HuH-7 (cell line): ENCODE measurements at places on chromosomes 1 and 21.

- DNase-seq = no peak
These were observed 58.8 kb downstream of the CASZ1 start for GRCh38 chr1:10737651-10738050.

DNA sequence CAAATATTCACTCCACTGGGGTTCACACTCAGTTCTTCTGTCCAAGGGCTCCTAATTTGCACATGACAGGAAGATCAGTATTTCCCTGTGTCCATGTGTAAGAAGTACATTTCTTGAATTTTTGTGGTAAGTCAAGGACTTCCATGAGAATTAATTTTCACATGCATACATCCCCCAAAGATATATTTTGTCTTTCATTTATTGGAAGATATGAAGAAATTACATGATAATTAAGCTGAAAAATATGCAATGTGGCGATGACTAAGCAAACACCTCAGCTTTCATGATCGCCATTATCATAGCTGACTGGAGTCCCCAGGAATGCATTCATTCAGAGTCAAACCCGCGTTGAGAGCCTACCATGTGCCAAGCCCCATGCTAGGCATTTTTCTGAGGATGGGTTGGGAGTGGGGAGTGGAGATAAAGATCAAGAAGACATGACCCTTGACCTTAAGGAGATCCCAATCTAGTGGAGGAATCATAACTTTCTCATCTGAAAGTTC lies 104.6 kb upstream of the F3 start:
- DNase-seq = no peak

- no peak for DNase-seq
These were observed 448 bp downstream of the G0S2 start for GRCh38 chr1:209675565-209676154.

DNA sequence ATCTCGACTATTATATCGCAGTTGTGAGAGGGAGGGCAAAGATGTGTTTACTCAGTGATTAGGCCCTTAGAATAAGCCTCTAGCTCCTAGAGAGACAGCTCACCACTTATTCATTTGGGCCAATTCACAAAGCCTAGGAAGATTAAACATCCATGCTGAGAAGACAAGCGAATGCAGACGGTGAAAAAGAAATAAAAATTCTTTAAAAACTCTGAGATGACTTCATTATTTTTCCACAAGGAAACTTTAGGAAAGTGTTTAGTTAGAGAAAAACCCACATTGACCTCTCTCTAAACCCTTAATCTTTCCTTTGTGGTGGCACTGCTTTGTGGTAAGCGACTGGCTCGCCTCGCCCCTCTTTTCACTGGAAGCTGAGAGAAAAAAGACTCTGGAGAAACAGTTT lies 146.8 kb upstream of the DMRTA2 start:
- DNase-seq = peak; percentile 25

DNA sequence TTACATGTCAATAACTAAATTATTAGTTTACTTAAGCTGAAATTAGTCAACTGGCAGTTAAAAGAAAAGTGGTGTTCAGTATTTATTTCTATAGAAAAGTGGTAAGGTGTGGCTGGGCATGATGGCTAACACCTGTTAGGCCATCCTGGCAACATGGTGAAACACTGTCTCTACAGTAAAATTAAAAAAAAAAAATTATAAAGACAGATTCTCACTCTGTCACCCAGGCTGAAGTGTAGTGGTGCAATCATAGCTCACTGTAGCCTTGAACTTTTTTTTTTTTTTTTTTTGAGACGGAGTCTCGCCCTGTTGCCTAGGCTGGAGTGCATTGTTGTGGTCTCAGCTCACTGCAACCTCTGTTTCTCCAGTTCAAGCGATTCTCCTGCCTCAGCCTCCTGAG lies 32.9 kb downstream of the WNT4 start:
- DNase-seq = no peak

- DNase-seq = no peak
These were observed 59.7 kb downstream of the MIER1 start for GRCh38 chr1:66984491-66984890.

GRCh38 chr1:153510984-153511410 lies 24.8 kb downstream of the S100A6 start:
- peak; percentile 91 for DNase-seq

- DNase-seq = no peak
These were observed 61.4 kb downstream of the ALG6 start for GRCh38 chr1:63428815-63429214.

DNA sequence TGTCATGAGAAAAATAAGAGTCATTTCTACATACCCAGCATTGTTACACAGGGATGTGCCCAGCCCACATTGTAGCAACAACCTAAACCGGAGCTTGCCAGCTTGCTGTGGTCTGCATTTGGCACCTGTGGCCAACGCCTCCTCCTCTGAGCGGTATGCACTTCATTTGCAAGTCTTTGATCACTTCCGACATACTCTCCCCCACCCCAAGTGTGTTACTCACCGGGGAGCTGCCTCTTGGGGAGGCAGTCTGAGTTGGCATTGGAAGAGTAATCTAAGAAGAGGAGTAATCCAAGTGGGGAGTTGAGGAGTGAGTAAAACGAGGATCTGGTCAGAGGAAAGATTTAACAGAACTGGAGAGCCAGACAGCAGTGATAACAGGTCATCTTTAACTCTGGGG lies 3.8 kb downstream of the BCL9 start:
- DNase-seq = no peak

DNA sequence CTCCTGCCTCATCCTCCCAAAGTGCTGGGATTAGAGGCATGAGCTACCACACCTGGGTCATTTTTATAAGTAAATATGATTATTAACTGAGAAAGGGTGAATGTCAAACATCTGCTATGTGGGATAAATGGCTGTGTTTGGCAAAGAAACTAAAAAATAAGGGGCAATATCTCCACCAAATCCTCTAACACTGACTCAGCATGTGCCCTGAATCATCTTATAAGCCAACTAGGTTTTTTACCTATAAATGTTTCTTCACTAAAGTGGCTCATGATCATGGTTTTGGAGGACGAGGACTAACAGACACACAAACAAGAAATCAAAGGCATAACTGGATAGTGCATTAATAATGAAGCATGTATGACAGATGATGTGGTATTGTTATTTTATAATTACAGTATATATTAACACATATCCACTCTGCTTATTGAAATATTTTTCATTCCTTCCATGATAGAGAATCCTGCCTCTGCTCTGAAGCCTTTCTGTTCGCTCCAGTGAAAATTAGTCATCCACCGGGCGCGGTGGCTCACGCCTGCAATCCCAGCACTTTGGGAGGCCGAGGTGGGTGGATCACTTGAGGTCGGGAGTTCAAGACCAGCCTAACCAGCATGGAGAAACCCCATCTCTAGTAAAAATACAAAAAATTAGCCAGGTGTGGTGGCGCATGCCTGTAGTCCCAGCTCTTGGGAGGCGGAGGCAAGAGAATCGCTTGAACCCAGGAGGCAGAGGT lies 11.7 kb upstream of the ARHGAP29 start:
- no peak for DNase-seq

DNA sequence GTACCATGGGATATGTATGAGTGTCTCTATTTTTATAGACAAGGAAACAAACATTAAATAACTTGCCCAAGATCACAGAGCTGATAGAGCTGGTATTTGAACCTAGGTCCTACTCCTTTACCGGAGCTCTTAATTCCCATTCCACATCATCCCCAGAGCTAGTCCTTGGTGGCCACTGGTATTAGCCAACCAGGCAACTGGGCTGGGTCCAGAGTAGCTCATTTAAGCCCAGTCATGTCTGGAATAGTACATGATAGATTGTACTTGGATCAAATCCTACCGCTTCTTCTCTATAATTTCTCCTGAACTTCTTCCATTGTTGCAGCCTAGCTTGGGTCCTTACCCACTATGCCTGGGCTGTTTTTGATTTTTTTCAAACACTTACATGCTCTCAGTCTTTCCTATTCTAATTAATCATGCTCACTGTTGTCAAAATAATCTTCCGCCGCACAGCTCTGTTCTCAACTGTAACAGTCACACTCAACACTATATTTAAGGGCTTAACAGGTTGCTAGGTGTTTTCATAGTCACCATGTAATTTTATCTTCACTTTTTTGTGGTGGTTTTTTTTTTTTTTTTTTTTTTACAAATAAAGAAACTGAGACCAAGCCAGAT lies 80.2 kb downstream of the COLGALT2 start:
- DNase-seq = no peak

GRCh38 chr1:182385885-182386853 lies 5.4 kb downstream of the GLUL start:
- no peak for DNase-seq

DNA sequence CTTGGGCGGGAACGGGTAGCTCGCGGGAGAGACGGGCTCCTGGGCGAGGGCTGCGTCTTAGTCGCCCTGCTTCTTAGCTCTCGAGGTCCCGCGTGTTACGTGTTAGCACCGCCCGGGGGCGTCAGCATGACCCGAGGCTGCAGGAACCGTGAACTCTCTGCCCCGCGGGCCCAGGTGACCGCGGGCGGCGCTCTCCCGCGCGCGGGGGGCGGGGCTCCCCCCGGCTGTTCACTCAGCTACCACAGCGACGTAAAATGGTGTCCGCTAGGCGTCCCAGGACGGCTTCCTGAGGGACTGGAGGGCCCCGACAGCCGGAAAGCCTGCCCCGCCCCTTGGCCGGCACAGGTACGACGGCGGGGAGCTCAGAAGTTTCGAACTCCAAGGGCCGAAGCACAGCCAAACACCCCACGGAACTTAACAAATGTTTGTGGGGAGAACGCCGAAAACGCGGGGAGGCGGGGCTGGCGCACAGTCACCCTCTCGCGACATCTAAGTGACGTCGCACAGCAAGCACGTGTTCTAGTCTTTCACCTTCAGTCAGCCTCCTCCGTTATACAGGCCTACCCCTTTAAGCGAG lies 780 bp upstream of the RBM15 start:
- DNase-seq = peak; percentile 79

GRCh38 chr1:9246841-9247785 lies 12.5 kb downstream of the H6PD start:
- no peak for DNase-seq

GRCh38 chr1:110058591-110058990 lies 11.9 kb downstream of the ALX3 start:
- no peak for DNase-seq

DNA sequence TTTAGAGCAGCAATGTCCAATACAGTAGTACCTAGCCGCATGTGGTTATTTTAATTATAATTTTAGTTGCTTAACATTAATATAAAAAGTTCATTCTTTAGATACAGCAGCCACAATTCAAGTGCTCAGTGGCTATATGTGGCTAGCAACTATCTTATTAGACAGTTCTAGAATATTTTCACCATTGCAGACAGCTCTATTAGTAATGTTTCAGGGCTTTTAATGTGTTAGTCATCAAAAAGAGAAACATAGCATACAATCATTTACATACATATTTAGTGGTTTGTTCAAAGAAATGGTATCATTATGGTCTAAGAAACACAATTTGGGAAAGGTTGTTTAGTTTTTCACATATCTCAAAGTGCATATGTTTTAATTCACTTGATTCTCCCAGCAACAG lies 66.6 kb upstream of the DYNLT5 start:
- DNase-seq = no peak

DNA sequence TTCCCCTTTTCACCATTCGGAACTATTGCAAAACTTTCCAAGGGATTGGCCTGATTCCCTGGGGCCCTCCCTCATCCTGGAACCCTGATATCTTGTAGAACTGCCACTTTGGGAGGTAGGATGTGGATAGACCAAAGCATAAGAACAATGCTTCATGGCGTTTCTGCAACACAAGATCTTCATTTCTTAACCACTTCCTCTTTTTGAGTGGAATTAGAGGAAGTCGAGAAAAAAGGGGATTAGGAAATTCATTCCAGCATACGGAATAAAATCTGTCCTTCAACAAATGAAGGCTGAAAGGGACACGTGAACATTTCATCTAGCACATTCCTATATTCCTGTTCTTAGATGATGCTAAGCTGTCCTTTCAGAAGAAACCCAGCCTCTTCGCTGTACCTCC lies 149.3 kb downstream of the HUNK start:
- no peak for DNase-seq

GRCh38 chr21:41715649-41716281 lies 51.1 kb downstream of the RIPK4 start:
- peak; percentile 92 for DNase-seq

DNA sequence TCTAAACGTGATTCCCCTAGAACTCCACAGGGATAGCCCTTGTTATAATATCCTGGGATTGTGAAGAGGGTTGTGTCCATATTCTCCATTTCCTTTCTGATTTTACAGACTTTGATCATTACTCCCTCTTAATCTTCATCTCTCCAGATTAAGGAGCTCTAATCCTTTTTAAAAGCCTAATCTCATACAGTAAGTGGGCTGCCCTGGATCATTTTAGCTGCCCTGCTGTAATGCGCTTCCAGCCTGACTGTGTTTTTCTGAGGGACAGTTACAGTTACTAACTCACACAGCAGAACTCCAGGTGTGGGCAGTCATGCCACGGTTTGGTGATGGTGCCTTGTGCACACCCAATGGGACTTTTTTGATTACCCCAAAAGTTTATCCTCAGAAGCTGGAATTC lies 33.5 kb downstream of the PROX1 start:
- no peak for DNase-seq

GRCh38 chr1:93723110-93723509 lies 41.5 kb upstream of the BCAR3 start:
- no peak for DNase-seq

- DNase-seq = no peak
These were observed 220.1 kb upstream of the VAMP3 start for GRCh38 chr1:7550981-7551380.

GRCh38 chr1:40076895-40077312 lies 20.1 kb downstream of the PPT1 start:
- no peak for DNase-seq

- no peak for DNase-seq
These were observed 15.5 kb downstream of the CD101 start for GRCh38 chr1:117017062-117017461.

DNA sequence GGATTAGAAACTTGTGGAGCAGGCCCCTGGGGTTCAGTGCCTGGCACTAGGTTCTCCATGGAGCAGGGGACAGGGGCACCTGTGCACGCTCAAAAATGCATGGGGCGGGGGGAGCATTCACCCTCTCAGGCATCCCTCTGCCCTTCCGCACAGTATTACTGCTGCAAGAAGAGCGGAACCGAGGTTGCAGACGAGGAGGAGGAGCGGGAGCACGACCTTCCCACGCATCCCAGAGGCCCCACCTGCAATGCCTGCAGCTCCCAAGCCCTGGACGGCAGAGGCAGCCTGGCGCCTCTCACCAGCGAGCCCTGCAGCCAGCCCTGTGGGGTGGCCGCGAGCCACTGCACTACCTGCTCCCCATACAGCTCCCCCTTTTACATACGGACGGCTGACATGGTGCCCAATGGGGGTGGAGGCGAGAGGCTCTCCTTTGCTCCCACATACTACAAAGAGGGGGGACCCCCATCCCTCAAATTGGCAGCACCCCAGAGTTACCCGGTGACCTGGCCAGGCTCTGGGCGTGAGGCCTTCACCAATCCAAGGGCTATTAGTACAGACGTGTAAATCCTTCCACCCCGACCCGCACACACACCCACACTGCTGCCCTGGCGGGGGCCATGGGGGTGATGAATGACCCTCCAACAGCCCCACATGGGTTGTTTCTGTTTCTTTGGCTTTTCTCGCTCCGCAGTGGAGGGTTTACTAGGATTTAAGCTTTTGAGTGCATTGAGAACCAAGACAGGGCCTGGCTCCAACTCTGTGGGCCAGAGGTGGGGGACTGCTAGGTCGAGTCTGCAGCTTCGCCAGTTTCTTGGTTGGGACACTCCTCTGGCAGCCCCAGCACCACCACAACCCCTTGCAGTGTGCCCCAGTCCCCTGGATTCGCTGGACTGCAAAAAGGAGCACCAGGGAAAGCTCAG lies 63.7 kb downstream of the TOR1AIP2 start:
- DNase-seq = no peak

GRCh38 chr1:193614817-193615216 lies 428.4 kb upstream of the B3GALT2 start:
- DNase-seq = no peak

GRCh38 chr1:247469141-247469535 lies 11.2 kb upstream of the OR2B11 start:
- no peak for DNase-seq
